ENCODE measurements at places on chromosomes 1 and 21.

DNA sequence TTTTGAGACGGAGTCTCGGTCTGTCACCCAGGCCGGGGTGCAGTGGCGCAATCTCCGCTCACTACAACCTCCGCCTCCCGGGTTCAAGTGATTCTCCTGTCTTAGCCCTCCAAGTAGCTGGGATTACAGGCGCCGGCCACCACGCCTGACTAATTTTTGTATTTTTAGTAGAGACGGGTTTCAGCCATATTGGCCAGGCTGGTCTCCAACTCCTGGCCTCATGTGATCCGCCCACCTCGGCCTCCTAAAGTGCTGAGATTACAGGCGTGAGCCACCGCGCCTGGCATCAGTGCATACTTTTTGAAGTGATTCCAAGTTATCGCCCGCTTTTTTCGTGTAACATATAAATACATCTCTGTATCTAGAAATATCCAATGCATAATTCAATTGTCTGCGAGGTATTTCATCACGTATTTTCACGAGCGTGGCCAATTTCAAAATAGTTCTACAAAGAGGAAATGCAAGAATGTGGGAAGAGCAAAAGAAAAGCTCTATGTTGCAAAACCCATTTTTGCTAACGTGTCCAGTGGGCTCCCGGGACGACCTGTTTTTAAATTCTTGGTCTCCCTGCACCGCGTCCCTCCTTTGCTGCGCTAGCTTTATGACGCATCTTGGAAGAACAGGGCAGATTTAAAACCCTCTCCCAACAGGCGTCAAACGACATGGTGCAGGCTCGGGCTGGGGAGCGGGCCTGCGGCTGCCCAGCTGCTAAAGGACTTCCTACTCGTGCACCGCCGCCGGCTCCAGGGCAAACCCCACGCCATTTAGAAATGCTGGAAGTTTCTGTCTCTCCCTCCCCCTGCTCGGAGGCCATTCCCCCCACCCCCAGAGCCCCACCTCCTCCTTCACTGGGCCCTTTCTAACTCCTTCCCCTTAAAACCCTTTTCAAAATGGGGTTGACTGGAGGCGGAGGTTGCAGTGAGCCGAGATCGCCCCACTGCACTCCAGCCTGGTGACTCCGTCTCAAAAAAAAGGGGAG, 923 bp upstream of the IFNGR2 start:
- DNase-seq = no peak

DNA sequence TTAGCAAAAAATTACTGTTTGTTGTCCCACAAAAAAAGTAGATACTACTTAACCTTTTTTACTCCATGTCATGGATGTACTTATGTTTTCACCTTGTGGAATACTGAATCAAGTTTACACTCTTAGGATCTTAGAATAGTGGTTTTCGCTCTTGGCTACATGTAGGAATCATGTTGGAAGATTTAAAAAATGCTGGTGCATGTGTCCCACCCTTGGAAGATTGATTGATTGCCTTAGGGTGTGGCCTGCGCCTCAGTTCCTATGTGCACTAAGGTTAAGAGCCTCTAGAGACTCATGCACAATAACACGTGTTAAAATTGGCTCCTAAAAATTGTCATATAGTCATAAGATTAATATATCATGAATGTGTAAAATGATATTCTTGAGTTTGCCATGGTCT, 25.0 kb downstream of the HS2ST1 start:
- DNase-seq = no peak

GRCh38 chr1:89454845-89455521, 69.6 kb upstream of the LRRC8B start:
- DNase-seq = peak; percentile 82

DNA sequence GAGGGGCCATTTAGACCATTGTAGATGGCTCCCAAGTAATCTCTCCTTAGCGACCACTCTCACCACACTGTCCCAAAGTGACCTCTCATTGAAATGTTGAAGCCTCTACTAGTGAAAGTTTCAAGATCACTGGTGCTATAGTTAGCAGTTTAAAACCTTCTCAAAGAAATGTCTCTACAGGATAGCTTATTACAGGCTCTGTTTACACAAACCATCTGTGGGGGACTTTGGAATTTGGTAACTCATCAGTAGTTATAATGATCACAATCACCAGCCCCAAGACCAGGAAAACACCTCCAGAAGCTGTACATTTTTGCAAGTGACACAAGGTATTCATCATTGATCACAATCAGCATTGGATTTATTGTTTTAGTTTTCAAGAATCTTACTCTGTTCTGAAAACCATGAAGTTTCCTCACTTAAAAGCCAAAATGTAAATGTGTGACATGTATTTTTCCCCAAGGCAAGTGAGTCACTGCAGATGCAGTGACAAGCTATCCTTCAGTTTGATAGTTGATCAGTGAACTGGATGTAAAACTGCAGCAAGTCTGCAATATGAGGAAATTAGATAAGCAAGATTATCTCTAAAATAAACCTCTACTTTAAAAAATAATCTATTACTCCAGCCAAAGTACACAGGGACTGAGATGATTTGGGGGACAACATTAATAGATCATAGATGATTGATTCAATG, 41.9 kb downstream of the C21orf91 start:
- DNase-seq = no peak

- no peak for DNase-seq
Observed at GRCh38 chr1:43318831-43319230, 18.0 kb downstream of the TIE1 start.

All from activated effector memory CD4-positive, alpha-beta T cell treated with anti-CD3 and anti-CD28 coated beads, Interleukin-2, amount 50 U/mL, for 16 hours (primary cell).